Pancreas (tissue), 10 donors: ENCODE measurements at places on chromosomes 1 and 21.

DNA sequence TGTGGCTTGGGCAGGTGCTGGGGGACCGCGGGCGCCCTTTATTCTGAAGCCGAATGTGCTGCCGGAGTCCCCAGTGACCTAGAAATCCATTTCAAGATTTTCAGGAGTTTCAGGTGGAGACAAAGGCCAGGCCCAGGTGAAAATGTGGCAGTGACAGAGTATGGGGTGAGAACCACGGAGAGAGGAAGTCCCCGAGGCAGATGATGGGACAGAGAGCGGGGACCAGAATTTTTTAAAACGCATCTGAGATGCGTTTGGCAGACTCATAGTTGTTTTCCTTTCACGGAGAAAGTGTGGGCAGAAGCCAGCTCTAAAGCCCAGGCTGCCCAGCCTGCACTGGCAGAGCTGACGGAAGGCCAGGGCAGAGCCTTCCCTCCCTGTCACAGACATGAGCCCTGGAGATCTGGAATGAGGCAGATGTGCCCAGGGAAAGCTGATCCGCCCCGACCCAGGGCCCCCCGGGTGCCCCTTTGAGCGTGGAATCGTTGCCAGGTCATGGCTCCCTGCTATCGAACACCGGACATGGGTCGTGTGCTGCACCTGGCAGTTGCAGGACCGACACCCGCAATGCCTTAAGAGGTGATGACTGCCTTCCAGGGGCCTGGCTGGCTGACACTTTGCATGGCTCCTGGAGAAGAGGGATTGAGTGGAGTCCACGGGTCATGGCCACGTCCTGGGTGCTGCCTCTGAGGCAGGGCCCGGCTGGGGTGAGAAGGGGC lies 6.5 kb upstream of the SLX9 start:
- no peak overlapping the region for H3K4me3 ChIP-seq
- no peak overlapping the region for H3K27ac ChIP-seq
- H3K36me3 ChIP-seq, result no peaks in the 10 kb centered on the region
- H3K27me3 ChIP-seq, result no peaks in the 10 kb centered on the region
- H3K4me1 ChIP-seq, result peaks cover 8% of the 10 kb centered on the region

- peaks cover 19% of the 10 kb centered on the region for H3K4me1 ChIP-seq
- H3K27me3 ChIP-seq, result no peaks in the 10 kb centered on the region
- DNase-seq, result no peak
- H3K27ac ChIP-seq, result no peak overlapping the region
- H3K36me3 ChIP-seq, result no peaks in the 10 kb centered on the region
- no peak overlapping the region for H3K4me3 ChIP-seq
Observed at GRCh38 chr1:3316340-3316943, 138.0 kb upstream of the ARHGEF16 start.

- no peaks in the 10 kb centered on the region for H3K27me3 ChIP-seq
- H3K36me3 ChIP-seq, result no peaks in the 10 kb centered on the region
- no peak for DNase-seq
- no peak overlapping the region for H3K4me3 ChIP-seq
Observed at GRCh38 chr1:13760921-13761320, 60.9 kb downstream of the PRDM2 start.

GRCh38 chr1:43602990-43603389 lies 47.0 kb upstream of the KDM4A start:
- no peak overlapping the region for H3K27ac ChIP-seq
- H3K4me1 ChIP-seq, result no peaks in the 10 kb centered on the region
- DNase-seq, result no peak
- peaks cover 39% of the 10 kb centered on the region for H3K36me3 ChIP-seq
- no peaks in the 10 kb centered on the region for H3K27me3 ChIP-seq

- no peak overlapping the region for H3K27ac ChIP-seq
- H3K36me3 ChIP-seq, result no peaks in the 10 kb centered on the region
- H3K4me3 ChIP-seq, result no peak overlapping the region
- no peaks in the 10 kb centered on the region for H3K27me3 ChIP-seq
Observed at GRCh38 chr1:177054542-177054941, 110.0 kb downstream of the ASTN1 start.
